WTC11 (cell line): ENCODE measurements at places on chromosomes 1 and 21.

GRCh38 chr1:171801487-171801891, 20.0 kb downstream of the METTL13 start:
- peak; percentile 35 for DNase-seq

GRCh38 chr1:6783221-6783620, 2.0 kb upstream of the CAMTA1 start:
- DNase-seq: no peak

GRCh38 chr1:173258479-173259264, 51.5 kb upstream of the TNFSF4 start:
- DNase-seq: peak; percentile 10

DNA sequence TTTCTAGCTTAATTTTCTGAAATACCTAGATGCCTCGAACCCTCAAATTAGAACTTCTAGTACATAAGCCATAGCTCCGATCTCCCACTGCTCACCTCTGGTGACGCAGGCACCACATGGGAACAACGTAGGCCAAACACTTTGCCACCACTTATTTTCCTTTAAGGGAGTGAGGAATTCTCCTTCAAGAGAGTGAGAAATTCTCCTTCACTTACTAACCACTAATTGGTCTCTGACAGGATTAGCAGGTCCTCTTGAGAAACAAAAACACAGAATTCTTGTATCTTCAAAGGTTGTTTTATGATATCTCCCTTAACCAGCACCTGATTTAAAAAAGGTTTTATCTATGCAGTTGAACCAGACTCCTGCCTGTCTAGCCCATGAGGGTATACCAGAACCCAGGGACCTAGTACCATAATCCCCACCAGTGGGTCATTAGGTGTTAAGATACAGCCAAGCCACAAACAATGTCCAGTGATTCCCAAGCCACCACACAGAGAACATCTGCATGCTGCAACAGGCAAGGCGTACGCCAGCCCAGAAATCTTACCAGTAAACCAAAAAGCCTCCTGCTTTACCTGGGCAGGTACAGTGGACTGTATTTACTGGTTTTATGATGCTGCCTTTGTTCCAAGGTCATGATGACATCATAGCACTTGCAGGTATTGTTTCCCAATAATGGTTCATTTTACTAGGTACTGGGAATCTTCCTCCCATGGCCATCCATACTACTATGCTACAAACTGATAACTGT, 20.3 kb upstream of the CXADR start:
- DNase-seq: no peak

GRCh38 chr1:63731117-63732043, 42.4 kb upstream of the ROR1 start:
- DNase-seq: no peak

DNA sequence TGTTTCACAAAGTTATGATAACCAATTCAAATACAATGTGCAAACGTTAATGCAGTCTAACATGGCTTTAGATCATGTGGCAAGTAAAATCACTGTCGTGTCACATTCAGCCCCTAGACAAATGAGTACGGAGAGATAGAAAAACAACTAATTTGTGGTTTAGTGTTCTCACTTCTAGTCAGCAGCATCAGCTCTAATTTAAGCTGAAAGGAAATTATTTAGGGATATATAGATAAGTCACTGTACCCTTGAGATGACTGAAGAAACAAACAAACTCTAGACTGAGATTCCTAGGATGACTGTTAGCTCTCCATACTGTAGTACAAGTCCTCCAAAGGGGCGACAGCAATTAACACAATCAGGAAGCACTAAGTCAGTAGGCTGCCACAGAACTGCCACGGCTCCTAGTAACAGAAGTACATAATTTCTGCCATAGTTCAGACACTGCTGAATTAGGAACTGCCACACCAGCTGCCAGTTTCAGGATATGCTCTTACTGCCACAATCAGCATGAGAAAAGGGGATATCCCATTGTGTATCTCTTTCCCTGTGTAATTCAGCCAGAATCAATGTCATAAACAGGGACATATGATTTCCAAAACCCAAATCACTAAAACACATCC, 150.4 kb upstream of the NEGR1 start:
- no peak for DNase-seq

- no peak for DNase-seq
Measured at GRCh38 chr1:110602466-110602865, 3.7 kb downstream of the KCNA2 start.

DNA sequence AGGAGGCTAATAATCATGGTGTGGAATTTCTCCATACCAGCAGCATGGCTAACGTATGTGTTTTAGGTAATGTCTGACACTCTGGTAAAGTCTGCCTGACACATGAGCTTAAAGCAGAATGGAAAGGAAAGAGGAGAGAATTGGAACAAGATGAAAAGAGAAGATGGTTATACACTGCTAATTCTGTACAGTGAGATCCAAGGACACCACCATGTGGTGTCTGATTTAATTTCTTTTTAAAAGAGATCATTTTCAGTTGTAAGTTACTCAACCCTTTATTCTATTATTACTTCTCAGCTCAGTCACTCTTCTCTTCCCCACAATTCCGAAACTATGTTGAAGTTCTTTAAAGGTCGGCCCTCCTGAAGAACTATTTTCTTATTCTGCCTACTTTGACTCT, 15.6 kb downstream of the PRKAB2 start:
- no peak for DNase-seq

- no peak for DNase-seq
Measured at GRCh38 chr1:204684206-204684570, 1.4 kb downstream of the LRRN2 start.

- DNase-seq: no peak
Measured at GRCh38 chr1:152741656-152742055, 16.2 kb upstream of the KPRP start.

DNA sequence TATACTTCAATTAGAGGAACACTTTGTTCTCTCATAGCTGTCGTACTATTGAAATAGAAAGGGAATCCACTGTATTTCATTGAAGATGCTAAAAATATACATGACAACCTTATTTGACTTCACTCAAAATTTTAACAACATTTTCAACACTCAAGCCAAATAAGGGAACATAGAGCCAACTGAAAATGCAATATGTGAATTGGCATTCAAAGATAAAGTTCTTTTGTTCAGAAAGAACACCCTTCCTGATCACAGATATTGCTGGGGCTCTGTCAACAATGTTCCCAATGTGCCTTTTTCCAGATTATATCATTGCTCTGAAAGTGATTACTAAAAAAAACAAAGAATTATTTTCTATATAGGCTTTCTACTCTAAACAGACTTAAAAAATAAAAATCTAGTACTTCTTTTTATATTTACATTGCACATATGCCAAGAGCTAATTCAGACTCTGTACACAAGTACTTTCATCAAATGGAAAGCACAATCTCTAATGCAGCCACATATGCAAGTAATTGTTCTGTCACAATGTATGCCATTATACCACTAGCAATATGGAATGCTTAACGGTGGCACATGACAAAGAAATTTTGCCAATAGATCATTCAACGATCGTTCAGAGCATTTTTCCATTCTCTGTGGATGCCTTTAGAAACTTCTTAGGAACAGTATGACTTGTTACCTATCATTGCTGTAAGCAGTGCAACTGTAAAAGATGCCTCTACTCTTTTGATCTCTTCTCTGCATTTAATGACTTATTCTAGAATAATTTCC, 171.0 kb downstream of the EIF4G3 start:
- no peak for DNase-seq

- DNase-seq: no peak
Measured at GRCh38 chr1:223106856-223107255, 36.2 kb downstream of the TLR5 start.

- no peak for DNase-seq
Measured at GRCh38 chr1:173474097-173474779, 2.9 kb upstream of the PRDX6 start.

- DNase-seq: no peak
Measured at GRCh38 chr1:4022715-4023114, 122.6 kb upstream of the C1orf174 start.

DNA sequence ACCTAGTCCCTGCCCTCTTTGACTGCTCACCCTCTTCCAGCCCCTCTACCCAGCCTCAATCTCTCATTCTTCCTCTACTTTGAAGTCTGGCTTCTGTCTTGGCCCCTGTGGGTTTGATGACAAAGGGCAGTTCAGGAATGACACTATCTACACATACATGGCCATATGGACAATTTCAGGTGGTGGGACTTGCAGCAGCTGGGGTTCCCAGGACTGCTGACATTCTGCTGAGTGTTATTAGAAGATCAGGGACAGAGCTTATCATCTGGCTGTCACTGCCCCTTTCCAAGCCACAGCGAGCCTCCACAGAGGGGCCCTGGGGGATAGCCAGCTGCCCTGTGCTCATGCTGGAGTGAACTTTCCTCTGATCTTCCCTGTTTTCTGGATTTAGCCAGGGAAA, 97.4 kb upstream of the IPO9 start:
- no peak for DNase-seq

DNA sequence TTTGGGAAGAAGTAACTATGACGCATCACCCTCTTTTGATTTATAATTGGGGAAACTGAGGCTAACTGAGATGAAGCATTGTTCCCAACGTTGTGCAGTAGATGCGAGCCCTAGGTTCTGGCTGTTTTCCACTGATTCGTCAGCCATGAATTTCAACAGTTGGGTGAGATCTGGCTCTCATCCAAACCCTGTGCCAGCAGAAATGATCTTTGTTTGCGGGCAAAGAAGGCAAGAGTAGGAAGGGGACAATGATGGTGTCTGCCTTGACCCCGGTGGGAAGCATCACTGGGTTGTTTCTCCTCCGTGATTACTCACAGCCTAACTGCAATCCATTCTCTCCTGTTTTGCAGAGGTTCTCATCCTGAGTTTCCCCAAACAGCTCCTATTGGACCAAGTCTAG, 142.3 kb downstream of the MIS18A start:
- DNase-seq: no peak

GRCh38 chr1:214455971-214456867, 95.2 kb downstream of the PTPN14 start:
- DNase-seq: no peak

- peak; percentile 63 for DNase-seq
Measured at GRCh38 chr1:58782178-58783089, 1.4 kb downstream of the JUN start.

DNA sequence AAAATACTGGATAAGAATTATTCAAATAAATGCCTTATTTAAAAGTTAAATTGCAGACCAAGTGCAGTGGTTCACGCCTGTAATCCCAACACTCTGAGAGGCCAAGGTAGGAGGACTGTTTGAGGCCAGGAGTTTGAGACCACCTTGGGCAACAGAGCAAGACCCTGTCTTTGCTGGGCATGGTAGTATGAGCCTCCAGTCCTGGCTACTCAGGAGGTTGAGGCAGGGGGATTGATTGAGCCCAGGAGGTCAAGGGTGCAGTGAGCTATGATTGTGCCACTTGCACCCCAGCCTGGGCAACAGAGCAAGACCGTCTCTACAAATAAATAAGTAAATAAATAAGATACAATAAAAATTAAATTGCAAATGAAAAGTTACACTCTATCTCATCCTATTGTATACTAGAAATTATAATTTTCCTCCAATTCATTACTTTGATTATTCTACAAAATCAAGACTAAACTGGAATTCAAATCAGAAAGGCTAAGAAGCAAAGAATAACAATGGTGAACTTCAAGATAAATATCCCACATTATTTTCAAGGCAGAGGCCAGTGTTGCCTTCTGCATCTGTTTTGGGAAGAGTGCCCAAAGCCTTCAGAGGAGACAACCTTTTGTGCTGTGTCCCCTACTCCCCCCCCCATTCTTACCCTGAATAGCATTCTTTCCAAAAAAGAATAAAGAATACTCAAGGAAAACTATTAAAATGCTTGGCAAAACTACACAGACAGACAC, 73.3 kb upstream of the IRF2BP2 start:
- DNase-seq: no peak

DNA sequence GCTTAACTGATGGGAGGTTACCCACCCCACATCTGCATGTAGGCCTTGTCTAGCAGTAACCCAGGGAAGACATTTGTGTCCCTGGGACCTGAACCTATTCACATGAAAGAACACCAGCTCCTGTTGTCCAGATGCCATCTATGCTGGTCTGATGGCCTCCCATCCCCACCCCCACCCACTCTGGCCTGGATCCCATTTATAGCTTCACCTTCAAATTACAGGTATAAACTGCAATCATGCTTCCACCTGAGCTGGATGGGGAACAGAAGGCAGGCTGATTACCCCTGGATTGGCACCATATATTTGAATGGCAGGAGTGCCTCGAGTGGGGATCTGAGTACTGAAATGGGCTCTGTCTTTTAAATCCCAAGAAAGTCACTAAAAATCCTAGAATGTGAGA, 312.7 kb upstream of the USP24 start:
- DNase-seq: no peak

- no peak for DNase-seq
Measured at GRCh38 chr1:54816951-54817350, 15.8 kb upstream of the TTC22 start.

- DNase-seq: no peak
Measured at GRCh38 chr1:207288315-207288714, 33.2 kb upstream of the CD55 start.

GRCh38 chr1:112852276-112852675, 103.7 kb downstream of the SLC16A1 start:
- no peak for DNase-seq

DNA sequence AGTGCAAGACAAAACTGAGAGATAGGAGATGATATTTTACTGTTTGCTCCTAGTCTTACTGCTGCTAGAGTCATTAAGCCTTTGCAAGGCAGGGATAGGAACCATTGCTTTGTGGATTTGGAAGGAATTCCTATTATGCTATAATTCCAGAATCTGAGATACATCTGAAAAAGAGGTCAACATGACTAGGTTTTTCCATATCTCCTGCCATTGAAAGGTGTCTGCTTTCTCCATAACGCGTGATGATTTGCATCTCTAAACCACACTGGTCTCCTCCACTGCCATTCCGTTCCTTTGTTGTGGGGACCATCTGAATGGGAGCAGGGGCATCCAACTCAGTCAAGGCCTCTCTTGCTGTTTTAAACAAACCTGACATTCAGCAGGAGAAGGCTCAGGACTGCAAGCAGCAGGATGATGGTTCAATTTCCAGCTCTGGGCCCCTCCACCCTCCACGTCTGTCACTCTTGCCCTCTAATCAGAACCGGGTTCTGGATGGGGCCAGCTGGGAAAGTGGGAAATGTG, 45.2 kb downstream of the PLPP3 start:
- no peak for DNase-seq

- DNase-seq: peak; percentile 61
Measured at GRCh38 chr21:34524646-34525601, 12.9 kb upstream of the KCNE1 start.

DNA sequence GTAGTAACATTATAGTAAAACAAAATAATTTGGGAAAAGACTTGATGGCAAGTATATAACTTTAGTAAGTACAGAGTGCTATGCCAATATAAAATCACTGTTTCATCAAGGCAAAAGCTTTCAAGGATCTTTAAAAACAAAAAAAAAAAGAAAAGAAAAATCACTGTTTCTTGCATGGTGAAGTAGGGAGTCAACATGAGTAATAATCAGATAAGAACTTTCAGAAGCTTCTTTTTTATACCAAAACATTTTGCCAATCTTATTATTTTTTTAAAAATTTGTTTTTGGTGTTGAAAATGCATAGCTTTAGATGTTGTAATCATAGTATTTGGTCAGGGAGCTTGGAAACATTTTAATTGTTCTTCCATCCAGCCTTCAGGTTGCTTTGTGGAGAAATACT, 37.2 kb downstream of the CAMSAP2 start:
- no peak for DNase-seq
